ENCODE measurements at places on chromosomes 7 and 10.
A peak's percentile ranks its signal among the peaks of the same experiment; 100 is the strongest.

- DNase-seq = no peak
These were observed 68.9 kb upstream of the FRMD4A start for GRCh38 chr10:14399641-14400040.

GRCh38 chr7:41351091-41351490, 351.8 kb downstream of the INHBA start:
- no peak for DNase-seq

DNA sequence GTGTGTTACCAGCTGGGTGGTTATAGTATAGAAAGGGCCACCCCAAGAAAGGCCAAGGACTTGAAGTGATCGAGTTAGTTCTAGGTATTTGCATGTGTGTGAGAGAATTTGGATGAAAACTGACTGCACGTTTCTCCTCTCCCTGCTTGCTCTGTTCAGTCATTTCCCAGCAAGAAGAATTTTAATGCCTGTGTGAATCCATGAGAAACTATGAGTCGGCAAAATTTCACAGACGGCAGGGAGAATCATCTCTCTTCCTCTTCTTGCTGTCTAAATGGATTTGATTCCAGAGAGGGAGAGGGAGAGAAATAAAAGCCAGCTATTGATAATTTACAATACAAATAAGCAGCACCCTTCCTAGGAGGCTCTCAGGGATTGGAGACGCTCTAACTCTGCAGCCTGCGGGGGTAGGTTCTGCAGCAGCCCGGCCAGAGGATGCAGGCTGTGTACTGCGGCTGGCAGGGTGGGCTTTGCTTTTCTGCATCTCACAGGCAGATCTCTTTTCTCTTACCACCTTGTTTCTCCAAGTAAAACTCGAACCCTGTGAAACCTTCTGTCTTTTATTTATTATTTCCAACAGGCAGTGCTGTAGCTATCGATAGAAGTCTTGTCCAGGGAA, 183.6 kb downstream of the TCF7L2 start:
- peak; percentile 85 for DNase-seq

- DNase-seq = peak; percentile 10
These were observed 8.2 kb upstream of the SORBS1 start for GRCh38 chr10:95569368-95569767.

DNA sequence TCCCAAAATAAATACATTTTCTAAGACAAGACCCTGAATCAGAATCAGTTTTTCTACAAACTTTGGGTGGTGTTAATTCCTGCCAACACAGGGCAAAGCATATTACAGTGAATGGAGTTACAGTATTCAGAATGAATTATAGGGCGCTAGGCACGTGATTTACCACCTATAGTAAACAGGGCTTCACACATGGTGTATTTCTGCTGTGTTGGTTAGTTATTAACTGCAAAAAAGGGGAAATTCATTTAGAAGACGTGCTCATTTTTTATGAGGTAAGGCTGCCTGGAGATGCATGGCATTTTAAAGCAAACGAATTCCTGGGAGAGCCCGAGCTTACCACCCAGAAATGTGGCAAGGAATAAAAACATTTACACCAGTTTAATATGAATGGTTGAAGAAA, 393.8 kb downstream of the LRMDA start:
- no peak for DNase-seq

DNA sequence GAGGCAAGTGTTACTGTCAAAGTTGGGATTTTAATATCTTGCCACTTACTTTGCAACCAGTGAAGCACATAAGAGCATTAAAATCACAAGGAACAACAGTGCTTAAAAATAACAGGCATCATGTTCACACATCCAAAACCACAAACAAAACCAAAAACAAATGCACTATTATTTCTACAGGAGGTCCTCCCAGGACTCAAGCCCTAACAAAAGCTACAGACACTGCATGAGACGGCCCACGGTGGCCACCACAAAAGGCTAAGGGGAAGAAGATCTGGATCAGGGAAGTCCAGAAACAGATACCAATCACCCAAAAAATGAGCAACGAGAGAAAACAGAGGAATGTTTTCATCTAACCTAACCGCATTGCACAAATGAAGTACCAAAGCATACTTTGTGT, 158.4 kb downstream of the ZMYND11 start:
- DNase-seq = no peak

DNA sequence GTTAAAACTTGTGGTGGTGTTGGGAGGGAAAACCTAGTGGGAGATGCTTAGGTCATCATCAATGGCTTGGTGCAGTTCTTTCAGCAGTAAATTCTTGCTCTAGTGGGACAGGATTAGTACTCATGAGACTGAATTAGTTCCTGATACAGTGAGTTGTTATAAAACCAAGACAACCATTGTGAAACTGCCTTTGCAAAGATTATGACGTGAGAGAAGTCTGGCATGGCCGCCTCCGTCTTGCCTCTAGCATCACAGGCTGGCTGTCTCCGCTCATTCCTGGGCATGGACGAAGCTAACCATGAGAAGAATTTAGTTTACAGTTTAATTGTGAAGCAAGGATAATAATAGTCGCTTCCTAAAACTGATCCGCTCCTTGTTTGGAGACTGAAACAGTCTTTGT, 186.4 kb downstream of the KIF20B start:
- peak; percentile 13 for DNase-seq

- peak; percentile 32 for DNase-seq
These were observed 41.5 kb downstream of the PYROXD2 start for GRCh38 chr10:98373260-98374040.

- DNase-seq = no peak
These were observed 86.4 kb downstream of the ADAM12 start for GRCh38 chr10:126301701-126302475.

- DNase-seq = no peak
These were observed 156.9 kb downstream of the PHF14 start for GRCh38 chr7:11130601-11131000.

DNA sequence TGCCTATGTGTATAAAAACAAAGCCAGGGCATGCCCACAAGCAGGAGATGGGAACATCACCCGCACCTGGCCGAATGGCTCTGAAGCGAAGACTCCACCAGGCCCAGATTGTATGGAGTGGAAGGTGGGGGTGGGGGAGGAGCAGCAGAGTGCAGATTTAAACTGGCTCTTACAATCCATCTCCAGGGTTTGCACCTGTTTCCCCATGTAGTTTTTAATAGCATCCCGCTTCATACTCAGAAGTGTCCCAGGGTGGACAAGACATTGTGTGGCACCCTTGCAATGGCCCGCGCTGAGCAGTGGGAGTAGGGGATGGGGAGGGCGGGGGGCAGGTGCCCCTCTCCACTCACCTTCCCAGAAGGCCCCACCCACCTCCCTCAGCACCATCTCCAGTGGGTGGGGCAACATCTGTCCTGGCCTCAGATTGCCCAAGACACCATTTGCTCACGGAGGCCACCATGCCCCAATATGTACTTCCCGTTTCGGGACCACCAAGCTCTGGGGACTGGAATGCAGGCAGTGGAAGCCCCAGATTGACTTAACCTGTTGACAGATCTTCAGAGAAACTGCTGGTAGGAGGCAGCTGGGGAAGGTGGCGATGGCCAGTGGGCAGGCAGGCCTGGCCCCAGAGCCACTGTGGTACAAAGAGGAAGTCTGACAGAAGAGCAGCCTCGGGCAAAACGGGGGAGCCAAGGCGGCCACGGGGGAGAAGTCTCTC, 23.0 kb downstream of the VSIR start:
- no peak for DNase-seq

DNA sequence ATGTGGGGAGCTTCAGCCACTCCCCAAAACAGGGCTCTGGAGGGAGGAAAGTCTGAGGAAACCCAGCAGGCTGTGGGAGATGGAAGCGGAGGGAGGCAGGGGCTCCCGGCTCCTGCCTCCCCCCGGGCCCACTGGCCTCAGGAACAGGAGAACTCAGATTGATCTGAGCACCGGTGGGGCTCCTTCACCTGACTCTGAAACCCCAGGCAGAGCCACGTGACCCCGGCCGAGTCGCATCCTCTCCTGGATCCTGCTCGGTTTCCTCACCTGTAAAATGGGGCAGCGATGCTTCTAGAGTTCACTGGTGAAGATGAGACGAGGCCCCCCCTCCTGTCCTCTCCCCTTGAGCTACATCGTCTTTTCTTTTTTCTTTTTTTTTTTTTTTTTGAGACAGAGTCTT, 33.6 kb downstream of the TCERG1L start:
- DNase-seq = no peak

DNA sequence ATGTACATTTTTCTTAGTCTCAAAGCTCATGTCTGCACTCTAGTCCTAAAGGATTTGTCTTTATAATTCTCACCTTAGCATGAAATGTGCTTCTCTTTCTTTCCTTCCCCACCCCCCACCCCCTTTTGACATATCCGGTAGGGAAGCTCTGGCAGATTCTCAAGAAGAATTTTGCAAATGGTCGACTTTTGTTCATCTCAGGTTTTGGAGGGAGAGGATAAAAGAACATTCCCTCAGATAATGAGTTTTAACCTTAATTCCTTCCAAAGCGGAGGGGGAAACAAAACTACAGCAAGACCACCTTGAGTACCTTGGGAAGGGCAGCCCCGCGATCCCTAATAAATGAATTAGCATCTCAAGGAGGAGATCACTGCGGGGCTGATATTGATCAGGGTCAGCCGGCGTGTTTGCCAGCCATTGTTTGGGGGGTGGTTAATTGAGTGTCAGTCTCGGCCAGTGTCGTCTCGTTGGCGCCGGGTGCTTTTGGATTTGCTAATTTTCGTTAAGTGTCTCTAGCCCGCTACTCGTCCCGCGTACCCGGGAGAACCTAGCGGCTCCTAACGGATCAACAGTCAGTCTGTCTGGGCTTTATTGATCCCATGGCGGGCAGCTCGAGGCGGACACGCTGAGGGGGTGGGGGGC, 874 bp upstream of the BAMBI start:
- DNase-seq = peak; percentile 14

DNA sequence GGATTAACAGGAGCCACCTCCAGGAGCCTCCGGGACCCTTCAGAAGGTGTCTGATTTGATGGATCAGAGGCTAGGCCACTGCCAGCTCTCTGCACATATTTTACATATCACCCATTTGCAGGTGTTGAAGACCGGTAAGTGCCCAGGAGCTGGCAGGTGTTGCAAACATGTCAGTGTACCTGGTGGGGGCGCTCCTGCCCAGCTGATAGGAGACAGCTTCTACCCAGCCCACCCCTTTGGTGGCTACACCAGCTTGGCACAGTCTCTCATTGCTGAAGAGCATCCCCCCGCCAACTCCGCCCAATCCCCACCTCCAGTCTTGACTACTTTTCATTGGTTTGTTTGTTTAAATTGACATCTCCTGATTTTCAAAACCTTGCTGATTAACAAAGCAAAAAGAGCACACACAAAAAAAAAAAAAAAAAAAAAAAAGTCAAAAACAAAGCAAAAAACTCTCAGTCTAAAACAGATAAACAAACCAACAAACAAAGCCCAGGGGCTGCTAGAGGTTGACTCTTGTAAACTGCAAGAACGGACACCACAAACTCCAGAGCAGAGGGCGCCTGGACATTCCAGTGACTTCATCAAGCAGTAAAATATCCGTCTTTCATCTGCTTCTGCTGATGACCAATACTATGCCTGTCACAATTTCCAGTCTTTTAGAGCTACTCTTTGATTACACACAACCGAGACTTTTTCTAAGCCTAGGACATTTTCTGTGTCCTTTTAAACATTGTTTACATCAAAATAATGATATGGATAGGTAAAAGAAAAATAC, 275.3 kb downstream of the NRG3 start:
- no peak for DNase-seq

DNA sequence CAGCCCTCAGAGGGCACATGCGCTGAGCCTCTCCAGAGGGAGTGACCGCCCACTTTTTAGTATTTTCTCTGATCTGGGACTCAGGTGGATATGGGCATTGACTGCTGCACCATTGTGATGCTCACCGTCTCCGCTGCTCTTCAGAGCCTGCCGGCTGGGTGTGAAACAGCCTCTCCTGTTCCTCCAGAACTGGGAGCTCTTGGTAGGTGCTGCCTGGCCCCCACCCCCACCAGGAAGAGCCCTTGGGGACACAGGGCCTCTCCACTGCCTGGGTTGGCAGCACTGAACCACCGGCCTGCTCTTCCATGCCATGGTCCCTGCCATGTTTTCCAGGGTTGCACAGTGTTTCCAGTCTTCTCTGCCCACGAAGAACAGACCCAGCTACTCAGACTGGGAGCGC, 36.3 kb downstream of the ARHGAP22 start:
- DNase-seq = no peak
